ENCODE measurements at places on chromosomes 2 and 18. TPM values are rescaled to one million over a fixed set of nuclear protein-coding genes. Genes with fewer than 3 reads are reported as not detected.

Gene ATIC
- 8.9 TPM for total RNA-seq

- no peak overlapping the region for H3K4me3 ChIP-seq
- DNase-seq, result no peak
- no peaks in the 10 kb centered on the region for H3K36me3 ChIP-seq
- H3K4me1 ChIP-seq, result no peaks in the 10 kb centered on the region
Measured at GRCh38 chr2:146597291-146597690, 1247.5 kb upstream of the ACVR2A start.

DNA sequence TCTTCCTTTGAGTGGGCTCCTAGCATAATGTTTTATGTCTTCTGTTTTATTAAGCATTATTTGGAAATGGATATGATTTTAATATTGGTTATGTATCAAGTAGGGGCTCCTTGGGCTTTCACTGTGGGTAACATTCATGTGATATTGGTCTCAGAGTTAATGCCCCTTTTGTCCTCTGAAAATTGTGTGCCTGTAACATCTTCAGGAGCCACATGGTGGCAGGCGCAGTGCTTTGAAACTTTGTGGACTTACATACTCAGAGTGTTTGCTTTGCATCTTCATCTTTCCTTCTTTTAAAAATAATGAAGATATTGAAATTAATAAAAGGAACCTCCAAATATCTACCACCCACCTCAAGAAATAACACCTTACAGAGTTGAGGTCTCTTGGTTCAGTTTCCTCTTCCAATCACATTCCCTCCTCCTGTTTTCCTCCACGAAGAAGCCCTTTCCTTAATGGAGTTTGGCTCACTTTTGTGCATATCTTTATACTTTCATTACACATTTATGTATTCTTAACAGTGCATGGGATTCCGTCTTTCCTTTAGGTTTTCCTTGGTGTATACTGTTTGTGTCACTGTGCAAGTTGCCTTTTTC, 73.5 kb downstream of the LIMS1 start:
- H3K27ac ChIP-seq, result no peak overlapping the region
- H3K36me3 ChIP-seq, result no peaks in the 10 kb centered on the region
- no peak for DNase-seq
- no peaks in the 10 kb centered on the region for H3K27me3 ChIP-seq

- H3K27me3 ChIP-seq, result no peaks in the 10 kb centered on the region
- DNase-seq, result no peak
- H3K4me1 ChIP-seq, result no peaks in the 10 kb centered on the region
Measured at GRCh38 chr2:210681491-210681890, 125.1 kb downstream of the CPS1 start.

Gene EIPR1
- 14.5 TPM for total RNA-seq

- no peak overlapping the region for H3K27ac ChIP-seq
- H3K4me1 ChIP-seq, result no peaks in the 10 kb centered on the region
Measured at GRCh38 chr2:149020432-149020851, 18.1 kb upstream of the LYPD6B start.

Data from ascending aorta (tissue), 2 donors.